ENCODE measurements at places on chromosomes 13 and 19.

DNA sequence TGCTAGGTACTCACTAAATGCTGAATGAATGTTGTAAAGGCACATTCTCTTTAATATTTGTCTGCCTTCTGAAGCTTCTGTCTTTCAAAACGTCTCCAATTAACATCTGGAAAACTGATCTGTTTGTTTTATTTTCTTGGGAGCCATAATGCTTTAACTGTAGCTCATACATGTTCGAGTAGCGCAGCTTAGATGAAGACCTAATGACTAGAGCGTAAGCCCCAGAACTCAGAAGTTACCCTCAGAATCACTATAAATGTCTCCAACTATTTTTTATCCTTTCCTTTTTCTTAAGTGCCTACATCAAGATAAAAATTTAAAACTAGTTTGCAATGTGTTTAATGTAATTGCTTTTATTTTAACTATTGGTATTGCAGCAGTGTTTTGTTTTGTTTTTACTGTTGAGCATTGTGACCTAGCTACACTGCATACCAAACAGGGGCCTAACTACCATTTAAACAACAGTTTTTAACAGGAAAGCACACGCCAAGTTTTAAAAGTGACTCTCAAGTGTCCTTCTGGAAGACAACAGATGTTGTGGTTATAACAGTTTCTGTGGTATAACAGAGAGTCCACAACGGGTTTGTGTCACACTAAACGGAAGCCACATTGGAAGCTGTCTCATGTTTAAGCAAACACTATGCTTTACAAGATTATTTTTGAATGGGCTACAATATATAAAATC lies 42.0 kb downstream of the MRPL57 start:
- no peak for DNase-seq

- DNase-seq = no peak
Observed at GRCh38 chr19:41206456-41206855, 12.6 kb upstream of the AXL start.

- no peak for DNase-seq
Observed at GRCh38 chr13:101433895-101434294, 17.6 kb upstream of the NALCN start.

- no peak for DNase-seq
Observed at GRCh38 chr19:42156571-42156970, 24.3 kb upstream of the POU2F2 start.

- no peak for DNase-seq
Observed at GRCh38 chr13:78841358-78841963, 182.5 kb upstream of the OBI1 start.

- no peak for DNase-seq
Observed at GRCh38 chr19:8046569-8047165, 5.9 kb upstream of the CCL25 start.

DNA sequence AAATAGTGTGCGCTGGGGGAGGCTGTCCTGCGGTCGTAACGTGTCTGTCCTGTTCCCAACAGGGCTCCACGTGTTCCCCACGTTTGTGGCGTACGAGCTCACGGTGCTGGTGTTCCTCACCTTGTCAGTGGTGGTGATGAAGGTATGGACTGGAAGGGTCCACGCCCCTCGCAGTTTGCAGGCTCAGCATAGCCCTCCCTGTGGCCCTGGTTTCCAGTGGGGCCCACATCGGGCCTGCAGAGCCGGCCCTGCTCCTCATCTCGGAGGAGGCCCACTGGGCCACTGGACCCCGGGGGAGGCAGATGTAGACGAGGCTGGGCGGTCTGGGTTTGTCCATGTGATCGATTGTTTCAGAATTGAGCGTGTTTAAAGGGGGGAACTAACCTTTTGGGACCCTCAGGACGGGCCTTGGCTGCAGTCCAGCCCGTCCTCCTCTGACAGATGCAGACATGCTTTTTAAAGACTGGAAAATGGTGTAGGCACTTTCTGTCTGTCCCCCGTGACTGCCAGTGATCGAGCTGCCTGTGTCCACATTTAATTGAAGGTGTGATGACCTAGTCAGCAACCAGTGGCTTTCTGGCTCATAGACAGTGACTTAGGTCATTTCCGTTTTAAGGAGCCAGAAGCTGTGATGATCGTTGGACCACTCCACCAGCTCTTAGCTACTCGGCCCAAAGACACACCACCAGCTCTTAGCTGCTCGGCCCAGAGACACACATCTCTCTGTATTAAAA lies 37.1 kb upstream of the TFDP1 start:
- DNase-seq = peak; percentile 64

DNA sequence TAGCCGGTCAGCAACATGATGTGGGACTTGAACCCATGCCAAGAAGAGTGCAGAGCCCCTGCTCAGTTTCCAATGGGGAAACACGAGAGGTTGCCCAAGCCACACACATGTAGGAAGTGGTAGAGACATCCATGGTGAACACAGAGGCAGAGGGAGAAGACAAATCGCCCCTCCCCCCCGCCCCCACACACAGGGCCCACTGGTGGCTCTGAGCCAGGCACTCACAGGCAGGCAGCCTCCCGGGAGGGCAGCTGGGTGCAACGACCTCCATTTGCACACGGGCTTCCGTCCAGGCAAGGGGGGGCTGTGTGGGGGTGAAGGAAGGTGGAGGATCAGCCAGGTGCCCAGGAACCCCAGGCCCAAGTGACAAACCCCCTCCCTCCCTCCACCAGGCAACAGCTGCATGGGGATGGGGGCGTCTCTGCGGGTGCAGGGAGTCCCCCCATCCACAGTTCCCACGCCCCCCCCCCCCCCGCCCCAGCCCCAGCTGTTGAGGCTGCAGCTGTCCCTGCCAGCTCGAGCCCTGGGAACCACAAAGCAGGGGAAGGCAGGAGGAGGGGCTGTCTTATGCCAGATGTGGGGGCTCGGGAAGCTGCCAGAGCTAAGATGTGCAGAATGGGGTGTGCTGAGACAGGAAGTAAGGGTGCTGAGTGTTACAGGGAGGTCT lies 3.4 kb downstream of the NOTCH3 start:
- no peak for DNase-seq

GRCh38 chr13:42751693-42752092 lies 29.7 kb upstream of the FAM216B start:
- DNase-seq = no peak

- no peak for DNase-seq
Observed at GRCh38 chr13:40432018-40432978, 234.1 kb downstream of the FOXO1 start.

- peak; percentile 92 for DNase-seq
Observed at GRCh38 chr19:39341129-39341718, 997 bp upstream of the SAMD4B start.

DNA sequence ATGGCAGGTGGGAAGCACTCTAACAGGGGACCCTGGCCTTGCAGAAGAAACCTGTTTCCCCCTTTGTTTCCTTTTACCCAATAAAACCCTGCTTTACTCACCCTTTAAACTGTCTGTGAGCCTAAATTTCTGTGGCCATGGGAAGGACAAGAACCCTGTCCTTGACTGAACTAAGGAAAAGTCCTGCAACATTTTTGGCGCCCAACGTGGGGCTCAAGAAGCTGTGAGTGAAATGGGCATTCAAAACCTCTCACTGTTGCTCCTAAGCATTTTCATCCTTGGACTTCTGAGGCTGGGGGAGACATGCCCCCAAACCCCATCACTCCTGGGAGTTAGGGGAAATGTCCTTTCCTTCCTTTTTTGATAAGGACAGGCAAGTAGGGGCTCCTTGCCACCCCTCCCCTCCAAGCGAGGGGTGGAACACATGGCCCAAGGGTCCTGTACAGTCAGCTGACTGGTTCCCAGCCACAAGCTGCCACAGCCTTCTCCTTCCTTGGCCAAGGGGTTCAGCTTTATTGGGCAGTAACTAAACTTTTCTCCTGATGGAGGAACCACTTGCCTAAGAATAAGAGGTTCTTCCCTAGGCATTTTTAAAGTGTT lies 381.6 kb downstream of the KLF5 start:
- no peak for DNase-seq

GRCh38 chr13:97223711-97224541 lies 1.8 kb downstream of the MBNL2 start:
- DNase-seq = no peak

GRCh38 chr13:30240608-30241007 lies 66.7 kb downstream of the KATNAL1 start:
- no peak for DNase-seq

DNA sequence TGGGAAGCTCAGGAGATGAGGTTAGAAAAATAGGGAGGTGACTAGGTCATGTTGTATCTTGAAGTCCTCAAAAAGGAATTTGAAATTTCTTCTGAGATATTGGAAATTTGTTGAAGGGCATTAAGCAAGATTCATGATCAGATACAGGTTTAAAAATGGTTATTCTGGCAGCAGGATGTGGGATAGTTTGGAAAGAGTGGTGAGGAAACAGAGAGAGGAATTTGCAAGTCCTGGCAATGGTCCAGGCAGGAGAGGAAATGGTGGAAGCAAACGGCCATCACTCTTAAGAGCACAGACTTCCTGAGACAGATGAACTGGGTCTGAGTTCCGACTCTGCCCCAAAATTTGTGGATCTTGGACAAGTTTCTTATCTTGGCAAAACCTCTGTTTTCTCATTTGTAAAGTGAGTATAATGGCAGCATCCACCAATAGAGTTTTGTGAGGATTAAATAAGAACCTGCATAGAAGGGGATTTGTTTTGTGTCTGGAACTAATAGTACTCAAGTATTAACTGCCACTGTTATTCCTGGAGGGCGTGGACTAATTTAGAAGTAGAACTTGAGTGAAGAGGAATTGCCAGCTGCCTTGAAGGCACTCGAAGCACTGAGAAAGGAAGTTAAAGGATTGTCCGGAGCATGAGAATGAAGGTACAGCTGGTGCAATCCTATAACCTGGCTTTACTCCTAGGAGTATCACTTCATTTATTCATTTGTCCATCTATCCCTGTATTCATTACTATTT lies 99.6 kb downstream of the CCNA1 start:
- DNase-seq = no peak

DNA sequence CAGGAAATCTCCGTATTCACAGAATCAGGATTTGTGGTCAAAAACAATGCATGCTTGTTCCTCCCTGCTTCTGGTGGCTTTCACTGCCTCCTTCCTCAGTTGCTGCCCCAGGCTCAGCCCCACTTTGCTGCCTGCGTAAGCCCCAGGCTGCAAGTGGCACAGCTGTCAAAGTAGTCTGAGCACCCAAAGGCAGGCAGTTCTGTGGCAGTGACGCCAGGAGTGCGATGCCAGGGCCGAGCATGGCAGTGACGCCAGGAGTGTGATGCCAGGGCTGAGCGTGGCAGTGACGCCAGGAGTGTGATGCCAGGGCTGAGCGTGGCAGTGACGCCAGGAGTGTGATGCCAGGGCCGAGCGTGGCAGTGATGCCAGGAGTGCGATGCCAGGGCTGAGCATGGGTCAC lies 77.3 kb upstream of the GPR183 start:
- no peak for DNase-seq

DNA sequence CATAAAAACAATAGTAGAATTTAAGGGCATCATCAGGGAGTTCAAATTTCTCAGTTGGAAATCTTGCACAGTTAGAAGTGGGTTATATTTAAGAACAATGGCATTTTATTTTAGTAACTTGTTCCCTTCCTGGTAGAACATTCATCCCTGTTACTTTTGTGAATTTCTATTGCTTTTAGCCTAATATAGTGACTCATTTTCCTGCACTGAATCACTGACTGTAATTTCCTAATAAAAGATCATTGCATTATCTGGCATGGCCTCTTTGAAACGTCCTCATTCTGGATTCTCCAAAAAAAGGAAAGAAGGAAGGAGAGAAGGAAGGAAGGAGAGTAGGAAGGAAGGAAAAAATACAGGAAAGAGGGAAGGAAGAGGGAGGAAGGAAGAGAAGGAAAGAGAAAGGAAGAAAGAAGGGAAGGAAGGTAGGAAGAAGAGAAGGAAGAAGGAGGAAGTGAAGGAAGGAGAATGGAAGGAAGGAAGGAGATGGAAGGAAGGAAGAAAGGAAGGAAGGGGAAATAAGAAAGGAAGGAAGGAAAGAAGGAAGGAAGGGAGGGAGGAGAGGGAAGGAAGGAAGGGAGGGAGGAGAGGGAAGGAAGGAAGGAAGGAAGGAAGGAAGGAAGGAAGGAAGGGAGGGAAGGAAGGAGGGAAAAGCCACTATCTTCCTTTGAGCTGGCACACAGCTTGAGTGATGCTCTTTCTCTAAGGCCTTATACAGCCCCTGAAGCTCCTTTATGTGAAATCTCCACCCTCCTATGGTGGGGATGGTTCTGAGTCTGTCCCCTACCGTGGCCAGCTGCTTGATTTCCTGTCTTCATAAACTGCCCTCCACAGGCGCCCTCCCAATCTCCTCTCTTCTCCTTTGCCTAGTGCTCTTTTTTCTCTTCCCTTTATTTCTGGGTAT lies 29.8 kb upstream of the TM9SF2 start:
- no peak for DNase-seq

GRCh38 chr13:90420683-90421082 lies 926.8 kb upstream of the MIR17HG start:
- no peak for DNase-seq

- no peak for DNase-seq
Observed at GRCh38 chr19:43697295-43697694, 18.6 kb upstream of the IRGC start.

DNA sequence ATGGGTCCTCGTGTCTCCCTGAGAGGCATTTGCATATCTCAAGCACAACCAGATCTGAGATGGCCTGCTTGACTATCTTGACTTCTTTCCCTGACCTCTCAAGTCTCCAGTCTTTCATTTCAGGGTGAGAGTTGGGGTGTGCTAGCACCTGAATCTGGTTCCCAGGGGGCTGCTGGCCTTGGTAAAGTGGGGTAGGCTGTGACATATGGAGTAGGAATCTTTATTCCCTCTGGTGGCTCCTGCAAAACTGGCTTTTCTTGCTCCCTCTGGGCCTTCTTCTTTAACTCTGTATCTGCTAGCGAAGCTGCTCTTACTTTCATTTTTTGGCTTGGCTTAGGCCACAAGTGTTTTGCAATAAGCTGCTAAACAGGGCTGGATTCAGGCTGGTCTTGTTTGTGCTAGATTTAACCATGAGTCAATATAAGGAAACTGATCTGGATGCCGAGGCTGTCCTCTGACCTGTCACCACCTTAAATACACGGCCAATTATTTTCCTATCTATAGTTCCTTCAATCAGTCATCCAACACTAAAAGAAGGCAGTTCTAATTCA lies 42.3 kb downstream of the ZNF493 start:
- no peak for DNase-seq

- no peak for DNase-seq
Observed at GRCh38 chr13:29844441-29844840, 6.0 kb downstream of the UBL3 start.

DNA sequence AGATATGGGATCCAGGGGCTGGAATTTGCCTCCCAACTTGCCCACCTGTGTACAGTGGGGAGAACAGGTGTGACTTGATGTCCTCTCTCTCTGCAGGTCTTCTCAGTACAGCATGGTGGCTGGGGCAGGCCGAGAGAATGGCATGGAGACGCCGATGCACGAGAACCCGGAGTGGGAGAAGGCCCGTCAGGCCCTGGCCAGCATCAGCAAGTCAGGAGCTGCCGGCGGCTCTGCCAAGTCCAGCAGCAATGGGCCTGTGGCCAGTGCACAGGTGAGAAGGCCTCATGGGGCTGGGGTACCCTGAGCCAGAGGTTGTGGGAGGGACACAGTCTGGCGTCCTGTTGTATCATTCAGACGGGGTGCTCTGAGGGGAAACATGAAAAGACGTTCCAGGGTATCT lies 3.0 kb downstream of the LENG8 start:
- no peak for DNase-seq
